ENCODE measurements at places on chromosomes 12 and 14.

GRCh38 chr12:20592556-20592955 is 102.6 kb upstream of the SLCO1C1 start:
- no peak for DNase-seq

DNA sequence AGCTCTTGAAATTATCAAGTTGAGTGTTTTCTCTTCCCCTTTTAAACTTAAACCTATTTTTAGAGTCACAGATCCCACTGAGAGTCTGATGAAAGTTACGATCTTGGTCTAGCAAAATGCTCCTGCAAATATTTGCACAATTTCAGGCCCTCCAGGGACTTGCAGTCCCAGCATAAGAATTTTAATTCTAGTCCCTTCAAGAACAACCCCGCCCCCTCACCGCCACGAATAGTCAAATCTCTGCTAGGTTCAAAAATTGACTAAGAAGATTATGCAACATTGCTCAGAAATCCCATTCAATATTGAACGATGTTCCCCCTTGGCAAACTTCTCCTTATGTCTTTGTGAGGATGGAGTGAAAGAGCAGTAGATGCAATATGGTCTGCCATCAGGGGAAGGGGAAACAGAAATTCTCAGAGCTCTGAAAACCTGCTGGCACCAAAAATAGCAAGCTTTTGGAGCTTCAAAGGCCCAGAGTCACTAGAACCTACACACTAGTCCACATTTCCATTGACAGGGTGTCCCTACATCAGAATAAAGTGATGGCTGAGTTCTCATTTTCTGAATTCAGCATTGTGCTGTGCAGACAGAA is 127.5 kb upstream of the CCDC175 start:
- no peak for DNase-seq

DNA sequence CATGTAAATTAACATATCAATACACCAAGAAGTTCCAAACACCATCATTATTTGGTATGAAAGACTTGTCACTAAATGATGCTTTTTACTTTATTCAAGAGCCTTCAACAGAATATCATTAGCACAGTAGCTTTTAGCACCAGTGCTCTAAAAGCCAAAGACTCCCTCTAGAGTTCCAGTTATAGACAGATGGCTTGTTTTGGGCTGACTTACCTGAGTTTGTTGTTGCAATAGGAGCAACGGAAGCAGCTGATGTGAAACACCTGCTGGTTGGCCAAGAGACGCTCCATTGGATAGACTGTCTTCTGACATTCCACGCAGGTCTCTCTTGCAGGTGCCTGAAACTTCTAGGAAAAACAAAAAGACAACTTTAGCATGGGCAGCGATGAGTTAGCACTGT is 14.5 kb upstream of the CERS5 start:
- DNase-seq, result no peak

- no peak for DNase-seq
Measured at GRCh38 chr12:90908465-90908864, 46.5 kb downstream of the CCER1 start.

DNA sequence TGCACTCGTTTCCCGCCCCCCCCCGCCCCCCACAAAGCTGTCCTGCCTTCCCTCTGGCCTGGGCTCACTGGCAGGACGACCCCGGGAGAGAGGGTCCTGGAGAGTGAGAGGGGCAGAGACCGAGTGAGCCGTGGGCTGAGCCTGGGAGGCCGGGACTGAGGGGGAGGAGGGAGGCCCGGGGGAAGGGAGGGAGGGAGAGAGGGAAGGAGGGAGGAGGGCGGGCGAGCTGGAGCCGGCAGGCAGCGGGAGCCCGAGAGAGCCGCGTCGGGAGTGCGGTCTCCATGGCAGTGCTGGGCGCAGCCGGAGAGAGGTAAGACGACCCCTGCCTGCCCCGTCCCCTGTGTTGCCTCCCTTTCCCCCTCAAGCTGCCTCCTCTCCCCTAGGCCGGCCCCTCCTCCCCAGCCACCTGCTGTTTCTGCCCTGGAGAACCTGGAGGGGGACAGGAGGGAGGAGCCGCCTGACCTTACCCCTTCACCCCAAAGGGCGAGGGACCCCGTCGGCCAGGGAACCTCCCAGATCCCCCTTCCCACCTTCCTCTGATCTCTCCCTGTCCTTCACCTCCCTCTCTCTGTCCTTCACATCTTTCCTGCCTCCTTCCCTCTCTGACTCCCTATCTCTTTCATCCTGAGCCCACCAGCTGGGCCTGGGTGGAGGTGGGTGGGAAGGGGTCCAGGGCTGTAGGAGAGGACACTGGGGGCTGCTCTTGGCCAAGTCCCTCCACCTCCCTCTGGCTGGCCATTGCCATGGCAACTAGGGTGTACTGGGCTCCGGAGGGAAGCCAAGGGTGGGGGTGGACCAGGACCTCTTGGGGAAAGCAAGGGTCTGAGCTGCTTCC is at the start of gene GPR162:
GPR162 (plus strand) TSS at position 231 of the 835 bp plus-strand sequence. CDS start 2,078 bp downstream, outside the sequence.
- DNase-seq, result peak; percentile 78

- no peak for DNase-seq
Measured at GRCh38 chr12:12958886-12959285, 6.9 kb upstream of the GPRC5D start.

GRCh38 chr12:95653771-95654546 is 102.7 kb upstream of the USP44 start:
- no peak for DNase-seq

DNA sequence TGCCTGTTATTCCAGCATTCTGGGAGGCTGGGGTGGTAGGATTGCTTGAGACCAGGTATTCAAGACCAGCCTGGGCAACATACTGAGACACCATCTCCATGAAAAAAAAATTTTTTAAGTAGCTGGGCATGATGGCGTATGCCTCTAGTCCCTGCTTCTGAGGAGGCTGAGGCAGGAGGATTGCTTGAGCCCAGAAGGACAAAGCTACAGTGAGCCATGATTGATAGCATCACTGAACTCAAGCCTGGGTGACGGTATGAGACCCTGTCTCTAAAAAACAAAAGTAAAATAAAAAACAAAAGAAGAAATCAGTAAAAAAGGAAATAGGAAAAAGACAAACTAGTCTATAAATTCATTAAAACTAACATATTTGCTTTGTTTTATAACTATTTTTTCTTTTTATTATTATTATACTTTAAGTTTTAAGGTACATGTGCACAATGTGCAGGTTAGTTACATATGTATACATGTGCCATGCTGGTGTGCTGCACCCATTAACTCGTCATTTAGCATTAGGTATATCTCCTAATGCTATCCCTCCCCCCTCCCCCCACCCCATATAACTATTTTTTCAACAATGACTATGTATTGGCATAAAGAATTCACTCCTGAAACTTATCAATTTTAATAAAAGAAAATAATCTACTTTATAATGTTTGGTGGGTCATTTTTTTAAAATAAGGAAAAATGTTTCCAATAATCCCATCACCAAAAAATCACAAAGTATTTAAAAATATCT is 15.4 kb upstream of the AP4S1 start:
- DNase-seq, result no peak
